Glutamatergic neuron (in vitro differentiated cells): ENCODE measurements at places on chromosomes 7 and 10. TPM values are rescaled to one million over a fixed set of nuclear protein-coding genes. Genes with fewer than 3 reads are reported as not detected.

Gene SEMA3A
- 16.3 TPM for total RNA-seq

DNA sequence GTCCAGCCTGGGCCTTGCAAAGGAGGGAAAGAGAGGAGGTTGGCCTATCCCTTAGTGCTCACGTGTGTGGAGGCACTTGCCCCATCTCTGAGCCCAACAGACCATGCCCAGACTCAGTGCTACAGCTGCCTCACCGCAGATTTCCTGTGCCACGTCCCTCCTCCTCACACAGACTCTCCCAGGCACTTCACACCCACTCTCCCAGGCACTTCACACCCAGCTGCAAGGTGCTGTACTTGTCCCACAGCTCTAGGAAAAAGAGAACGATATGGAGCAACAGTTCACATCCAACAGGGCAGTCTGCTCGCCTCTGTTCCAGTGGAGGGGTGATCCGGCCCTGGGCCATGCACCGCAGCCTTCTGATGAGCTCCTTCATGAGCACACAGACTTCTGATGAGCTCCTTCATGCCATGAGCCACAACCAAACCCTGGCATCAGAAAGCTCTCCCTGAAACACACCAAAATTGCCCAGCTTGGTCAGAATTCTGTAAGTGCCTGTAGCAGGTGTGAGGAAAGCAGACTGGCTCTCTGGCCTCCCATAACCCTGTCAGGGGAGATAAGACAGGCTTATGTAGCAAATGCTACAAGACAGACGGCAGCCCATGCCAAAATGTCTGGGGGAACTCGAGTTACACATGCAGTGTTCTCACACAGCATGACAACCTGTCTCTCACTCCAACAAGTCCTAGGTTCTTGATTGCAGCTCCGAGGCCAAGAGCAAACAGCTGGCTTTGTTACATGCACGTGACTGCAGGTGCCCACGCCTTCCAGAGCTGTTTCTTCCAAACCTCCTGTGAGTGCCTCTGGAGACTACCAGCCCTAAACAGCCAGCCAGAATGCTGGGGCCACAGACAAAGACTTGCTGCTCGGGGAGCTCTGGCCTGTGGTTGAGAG, 348.5 kb downstream of the GRID1 start:
- DNase-seq: no peak

DNA sequence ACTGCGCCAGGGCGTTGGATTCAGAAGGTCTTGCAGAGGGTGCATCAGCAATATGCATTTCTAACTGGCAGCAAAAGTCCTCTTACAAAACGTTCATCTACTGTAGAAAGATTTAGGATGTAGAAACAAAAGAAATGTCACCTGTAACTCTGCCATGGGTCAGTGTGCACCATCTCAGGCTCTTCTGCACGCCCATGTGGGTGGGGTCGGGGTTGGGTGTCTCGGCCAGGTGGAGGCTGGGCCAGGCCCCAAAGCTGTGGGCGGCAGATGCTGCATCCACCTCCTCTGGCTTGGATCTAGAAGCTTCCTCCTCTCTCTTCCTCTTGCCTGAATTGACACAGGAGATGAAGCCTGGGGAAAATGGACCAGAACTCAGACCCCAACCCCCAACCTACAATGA, 111.3 kb upstream of the PPP2R2D start:
- no peak for DNase-seq

DNA sequence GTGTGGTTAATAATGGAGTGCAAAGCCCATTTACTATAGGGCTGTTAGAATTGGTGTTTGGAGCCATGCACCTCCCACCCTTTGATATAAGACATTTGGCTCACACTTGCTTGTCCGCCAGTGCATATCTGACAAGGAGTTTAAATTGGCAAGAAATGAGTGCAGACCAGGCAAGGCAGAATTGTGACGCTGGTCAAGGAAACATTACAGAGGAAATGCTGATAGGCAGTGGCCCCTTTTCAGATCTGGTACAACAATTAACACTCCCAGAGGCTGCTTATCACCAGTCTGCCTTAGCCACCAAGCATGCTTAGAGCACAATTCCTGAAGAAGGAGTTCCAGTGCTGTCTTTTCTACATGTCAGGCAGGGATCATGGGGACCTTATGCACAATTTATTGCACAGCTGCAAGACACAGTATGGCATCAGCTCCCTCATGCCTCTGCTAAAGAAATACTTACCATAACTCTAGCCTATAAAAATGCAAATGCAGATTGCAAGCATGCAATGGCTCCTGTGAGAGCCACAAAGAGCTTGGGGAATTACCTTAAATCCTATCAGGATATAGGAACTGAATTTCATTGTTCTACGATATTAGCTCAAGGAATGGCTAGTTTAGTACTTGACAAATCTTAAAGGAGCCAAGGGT, 35.2 kb downstream of the OR13A1 start:
- DNase-seq: no peak

- DNase-seq: no peak
Observed at GRCh38 chr10:125679436-125679835, 3.5 kb downstream of the TEX36 start.

DNA sequence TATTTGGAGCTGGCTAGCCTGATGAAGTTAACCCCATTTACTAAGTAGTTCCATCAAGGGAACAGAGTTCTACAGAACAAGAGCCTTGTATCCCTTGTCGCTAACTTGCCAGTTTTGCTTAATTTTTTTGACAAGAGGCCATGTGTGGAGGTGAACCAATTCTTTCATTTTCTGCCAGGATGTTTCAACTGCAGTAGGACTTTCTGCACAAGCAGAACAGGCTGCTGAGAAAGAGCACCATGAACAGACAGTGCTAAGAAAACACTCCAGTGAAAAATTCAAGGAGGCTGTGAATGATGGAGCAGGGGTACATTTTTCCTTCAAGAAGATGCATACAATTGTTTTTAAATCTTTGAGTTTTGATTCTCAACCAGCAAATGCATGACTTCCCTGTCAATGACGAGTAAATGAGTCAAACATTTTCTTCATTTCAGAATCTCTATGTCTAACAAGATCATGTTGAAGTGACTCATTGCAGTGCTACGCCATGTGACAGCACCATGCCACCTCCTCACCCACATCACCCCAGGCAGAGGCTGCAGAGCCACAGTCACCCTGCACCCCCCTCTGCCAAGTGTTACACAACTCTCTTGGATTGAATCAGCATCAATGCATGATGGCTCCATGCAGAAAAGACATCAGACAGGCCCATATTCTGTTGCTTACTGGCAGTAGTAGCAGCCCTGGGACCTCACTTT, 193.1 kb downstream of the COBL start:
- DNase-seq: no peak

DNA sequence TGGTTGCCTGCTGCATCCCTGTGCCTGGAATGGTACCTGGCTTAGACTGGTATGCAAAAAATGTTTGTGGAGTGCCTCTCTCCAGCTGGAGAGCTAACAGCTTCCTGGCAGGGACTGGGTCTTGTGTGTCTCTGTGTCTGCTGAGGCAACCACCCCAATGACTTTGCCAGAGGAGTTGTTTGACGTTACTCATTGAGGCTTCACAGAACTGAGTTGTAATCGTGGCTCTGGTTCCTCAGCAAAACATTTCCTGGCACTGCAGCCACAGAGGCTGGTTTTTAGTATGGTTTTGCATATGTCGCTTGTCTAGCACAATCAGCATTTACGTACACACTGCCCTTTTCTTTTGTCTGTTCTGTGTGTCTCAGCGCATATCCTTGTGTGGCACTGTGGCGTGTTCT, 7.5 kb downstream of the ZNF282 start:
- no peak for DNase-seq

Gene THNSL1
- total RNA-seq: 2.9 TPM

Gene MMP21
- total RNA-seq: not detected
